ENCODE measurements at places on chromosomes 5 and 9. TPM values are rescaled to one million over a fixed set of nuclear protein-coding genes. Genes with fewer than 3 reads are reported as not detected.
A peak's percentile ranks its signal among the peaks of the same experiment; 100 is the strongest.

SHOC1 gene
- not detected for total RNA-seq

PDZD2 gene
- total RNA-seq: 109 TPM

SPATA6L gene
- 1.7 TPM for total RNA-seq

LRRC19 gene
- not detected for total RNA-seq

GRCh38 chr5:133957080-133957479 is 11.3 kb downstream of the C5orf15 start:
- no peak for DNase-seq

PCDHB9 gene
- total RNA-seq: 2.3 TPM

PCSK1 gene
- total RNA-seq: 0.34 TPM

- DNase-seq: no peak
These were observed 27.0 kb downstream of the FAM169A start for GRCh38 chr5:74839229-74839628.

DNA sequence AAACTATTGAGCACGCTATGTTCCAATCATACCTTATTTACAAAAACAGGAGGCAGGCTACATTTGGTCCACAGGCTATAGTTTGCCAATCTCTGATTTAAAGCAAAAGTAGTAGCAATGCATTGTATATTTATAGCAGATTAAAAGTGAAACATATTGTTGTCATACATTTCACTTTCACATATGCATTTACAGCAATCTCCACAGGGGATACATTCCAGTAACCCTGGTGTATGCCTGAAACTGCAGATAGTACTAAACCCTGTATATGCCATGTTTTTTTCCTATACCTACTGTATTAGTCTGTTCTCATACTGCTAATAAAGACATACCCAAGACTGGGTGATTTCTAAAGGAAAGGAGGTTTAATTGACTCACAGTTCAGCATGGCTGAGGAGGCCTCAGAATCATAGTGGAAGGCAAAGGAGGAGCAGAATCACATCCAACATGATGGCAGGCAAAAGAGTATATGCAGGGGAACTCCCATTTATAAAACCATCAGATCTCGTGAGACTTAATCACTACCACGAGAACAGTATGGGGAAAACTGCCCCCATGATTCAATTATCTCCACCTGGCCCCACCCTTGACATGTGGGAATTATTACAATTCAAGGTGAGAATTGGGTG is 5.9 kb upstream of the CSF1R start:
- no peak for DNase-seq

HOMER1 gene
- 57.6 TPM for total RNA-seq

DNA sequence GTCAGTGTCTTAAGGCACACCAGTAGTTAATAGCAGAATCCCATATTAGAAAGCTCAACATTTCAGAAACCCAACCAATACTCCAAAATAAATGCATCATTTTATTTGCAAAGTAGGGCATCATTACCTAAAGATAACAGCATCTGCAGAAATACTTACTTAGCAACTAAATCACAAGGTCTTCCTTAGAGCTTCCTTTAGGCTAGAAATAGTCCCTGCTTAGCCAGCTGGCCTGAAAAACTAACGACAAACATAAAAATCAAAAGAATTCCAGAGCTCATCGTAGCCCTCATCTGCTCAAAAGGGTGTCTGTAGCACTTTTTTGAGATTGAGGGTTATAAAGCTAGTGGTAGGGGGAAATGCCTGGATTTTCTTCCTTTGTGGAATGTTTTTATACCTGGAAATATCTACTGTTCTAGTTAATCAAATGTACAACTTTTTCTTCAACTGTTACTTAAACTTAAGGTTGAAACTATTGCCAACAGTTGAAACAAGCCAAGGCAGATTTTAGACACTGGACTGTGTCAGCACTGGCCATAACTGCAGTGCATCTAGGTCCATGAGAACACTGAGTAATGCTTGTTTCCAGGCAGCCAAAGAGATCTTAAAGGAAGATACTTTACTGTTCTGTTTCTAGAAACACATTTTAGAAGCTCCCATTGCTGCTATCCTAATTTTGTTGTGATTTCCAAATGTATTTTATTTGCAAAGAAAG is 129.4 kb upstream of the RASA1 start:
- DNase-seq: no peak

PPP2R2B gene
- 5.5 TPM for total RNA-seq

DNA sequence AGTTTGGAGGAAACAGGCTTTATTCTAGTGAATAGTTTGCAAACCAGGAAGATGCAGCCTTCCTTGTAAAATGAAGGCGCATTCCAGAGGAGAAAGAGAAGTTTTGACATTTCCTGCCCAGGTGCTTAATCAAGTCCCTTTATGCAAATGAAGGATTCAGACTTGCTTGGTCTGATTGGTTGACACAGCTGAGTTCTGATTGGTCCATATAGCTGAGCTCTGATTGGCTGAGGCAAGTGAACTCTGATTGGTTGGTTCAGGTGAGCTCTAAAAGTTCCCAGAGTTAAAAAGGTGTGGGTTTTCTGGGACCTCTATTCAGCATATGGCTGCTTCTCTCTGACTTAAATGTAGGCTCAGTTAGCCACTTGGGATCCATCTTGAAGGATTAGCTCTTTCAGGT is 151.0 kb downstream of the CACNA1B start:
- no peak for DNase-seq

GRCh38 chr5:181191526-181192336 is 13.3 kb downstream of the TRIM7 start:
- DNase-seq: peak; percentile 98
